ENCODE measurements at places on chromosomes 16 and 17. TPM values are rescaled to one million over a fixed set of nuclear protein-coding genes. Genes with fewer than 3 reads are reported as not detected.

Gene PMP22
- 0.60 TPM for total RNA-seq

DNA sequence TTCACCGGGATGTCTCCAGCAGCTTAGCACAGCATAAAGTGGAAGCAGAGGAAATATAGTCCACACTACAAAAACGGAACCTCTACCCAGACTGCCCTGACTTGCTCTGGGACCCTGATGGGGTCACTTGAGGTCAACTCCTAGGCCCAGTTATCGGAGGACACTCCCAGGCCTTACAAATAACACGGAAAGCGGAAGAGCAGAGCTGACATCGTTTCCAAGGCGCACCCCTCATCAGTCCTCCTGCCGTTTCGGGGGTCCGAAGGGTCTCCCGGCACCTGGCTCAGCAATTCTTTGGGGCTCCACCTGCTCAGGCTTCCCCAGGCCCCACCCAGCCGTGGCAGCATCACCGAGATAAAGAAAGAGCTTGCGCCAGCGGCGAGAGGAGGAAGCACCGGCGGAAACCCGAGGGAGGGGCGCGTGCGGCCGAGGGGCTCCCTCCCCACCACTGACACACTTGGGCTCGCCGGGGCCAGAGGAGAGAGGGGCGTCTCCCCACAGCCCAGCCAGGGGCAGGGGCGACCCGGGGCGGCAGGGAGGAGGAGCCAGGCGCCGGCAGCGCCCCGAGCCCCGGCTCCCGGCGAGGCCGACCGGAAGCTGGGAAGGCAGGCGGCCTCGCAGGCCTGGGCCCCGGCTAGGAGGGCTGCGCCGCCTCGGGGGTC, 727 bp downstream of the CORO7 start:
- H3K27me3 ChIP-seq = no peaks in the 10 kb centered on the region
- peak overlapping the region; percentile 98 for H3K27ac ChIP-seq
- H3K4me3 ChIP-seq = peak overlapping the region; percentile 88
- peak; percentile 56 for DNase-seq
- H3K4me1 ChIP-seq = peaks cover 40% of the 10 kb centered on the region

Gene RNU2-1
- 2,936 TPM for total RNA-seq

DNA sequence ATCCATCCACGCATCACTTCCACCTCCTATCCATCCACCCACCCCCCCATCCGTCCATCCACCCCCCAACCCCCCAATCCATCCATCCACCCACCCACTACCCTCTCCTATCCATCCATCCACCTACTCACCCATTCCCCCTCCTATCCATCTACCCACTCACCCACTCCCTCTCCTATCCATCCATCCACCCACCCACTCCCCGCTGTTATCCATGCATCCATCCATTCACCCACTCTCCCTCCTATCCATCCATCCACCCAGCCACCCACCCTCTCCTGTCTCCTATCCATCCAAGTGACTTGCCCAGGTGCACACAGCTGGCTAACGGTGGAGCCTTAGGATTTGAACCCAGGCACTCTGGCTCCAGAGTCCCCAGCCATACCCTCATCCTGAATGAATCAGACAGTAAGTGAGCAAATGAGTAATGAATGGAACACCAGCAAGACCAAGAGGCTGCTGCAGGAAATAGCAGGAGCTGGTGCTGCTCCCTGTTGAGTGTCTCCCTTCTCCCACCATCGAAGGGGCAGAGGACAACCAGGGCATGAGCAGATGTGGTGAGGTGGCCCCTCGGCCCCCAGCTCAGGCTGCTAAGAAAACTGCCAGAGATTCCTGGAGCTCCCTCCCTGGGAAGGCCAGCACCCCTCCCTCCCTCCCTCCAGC, 62.5 kb downstream of the LITAF start:
- no peak overlapping the region for H3K27ac ChIP-seq
- no peaks in the 10 kb centered on the region for H3K36me3 ChIP-seq
- DNase-seq = no peak
- no peak overlapping the region for H3K4me3 ChIP-seq
- H3K27me3 ChIP-seq = no peaks in the 10 kb centered on the region

GRCh38 chr17:37060094-37060493, 111.3 kb downstream of the AATF start:
- H3K27me3 ChIP-seq = no peaks in the 10 kb centered on the region
- H3K4me3 ChIP-seq = no peak overlapping the region
- H3K36me3 ChIP-seq = peaks cover 8% of the 10 kb centered on the region
- no peak overlapping the region for H3K27ac ChIP-seq
- no peak for DNase-seq

- H3K4me3 ChIP-seq = no peak overlapping the region
- DNase-seq = no peak
- peaks cover 4% of the 10 kb centered on the region for H3K27me3 ChIP-seq
- H3K27ac ChIP-seq = no peak overlapping the region
Measured at GRCh38 chr17:39615434-39615833, 7.7 kb upstream of the NEUROD2 start.

GRCh38 chr16:51149251-51149661, 1.8 kb downstream of the SALL1 start:
- H3K27me3 ChIP-seq = no peaks in the 10 kb centered on the region
- DNase-seq = no peak
- no peak overlapping the region for H3K27ac ChIP-seq
- H3K4me3 ChIP-seq = no peak overlapping the region
- H3K36me3 ChIP-seq = no peaks in the 10 kb centered on the region

Gene NPIPA3
- 1.8 TPM for total RNA-seq

Gene ITGA3
- 11.8 TPM for total RNA-seq

DNA sequence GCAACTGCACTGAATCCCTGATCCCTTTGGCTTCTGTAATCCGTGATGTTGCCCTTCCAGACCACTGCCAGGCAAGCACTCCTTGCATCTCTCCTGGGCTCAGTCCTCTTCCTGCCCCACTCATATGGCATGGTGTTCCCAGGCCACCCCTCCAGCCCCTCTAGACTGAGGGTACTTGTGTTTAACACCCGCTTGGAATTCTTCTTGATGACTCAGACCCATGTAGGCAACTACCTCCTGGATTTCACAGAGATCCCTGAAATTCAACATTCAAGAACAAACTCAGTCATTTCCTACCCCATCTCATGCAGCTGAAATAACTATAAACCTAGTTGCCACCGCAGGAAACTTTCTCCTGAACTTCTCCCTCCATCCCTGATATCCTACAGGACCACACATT, 541.9 kb upstream of the CDH11 start:
- no peak for DNase-seq
- H3K27me3 ChIP-seq = no peaks in the 10 kb centered on the region
- no peak overlapping the region for H3K4me3 ChIP-seq
- H3K36me3 ChIP-seq = no peaks in the 10 kb centered on the region
- H3K27ac ChIP-seq = no peak overlapping the region

DNA sequence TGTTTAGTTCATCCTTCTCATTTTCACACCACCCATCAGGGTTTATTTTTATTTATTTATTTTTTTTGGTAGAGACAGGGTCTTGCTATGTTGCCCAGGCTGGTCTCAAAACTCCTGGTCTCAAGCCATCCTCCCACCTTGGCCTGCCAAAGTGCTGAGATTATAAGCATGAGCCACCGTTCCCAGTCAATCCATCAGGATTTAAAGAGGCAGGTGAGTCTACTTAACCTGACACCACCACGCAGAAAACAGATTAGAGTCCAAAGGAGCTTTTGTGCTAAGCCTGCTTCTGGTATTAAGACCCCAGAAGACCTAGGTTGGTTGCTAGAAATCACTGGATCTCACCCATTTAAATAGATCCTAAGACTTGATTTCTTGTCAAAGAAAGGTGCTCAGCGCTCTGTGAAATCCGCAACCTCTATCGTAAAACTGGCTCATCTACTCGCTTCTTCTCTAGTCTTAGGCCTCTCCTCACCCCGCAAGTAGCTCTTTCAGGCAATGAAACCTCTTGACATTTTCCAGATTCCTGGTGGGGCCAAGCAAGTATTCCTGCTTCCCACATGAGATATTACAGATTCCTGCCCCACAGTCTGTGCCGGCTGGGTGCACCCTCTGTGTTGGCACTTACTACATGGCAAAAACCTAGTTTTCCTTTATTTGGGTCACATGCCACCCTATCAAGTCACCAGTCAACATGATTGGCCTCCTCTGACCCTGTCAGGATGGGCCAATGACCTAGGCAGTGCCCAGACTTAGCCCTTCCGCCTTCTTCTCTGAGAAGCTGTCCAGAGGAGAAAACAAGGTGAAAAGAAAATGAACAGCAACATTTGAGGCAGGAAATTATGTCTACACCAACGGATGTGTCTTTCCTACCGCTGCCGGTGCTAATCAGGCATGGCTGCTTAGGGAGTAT, 9.0 kb downstream of the PITPNA start:
- no peaks in the 10 kb centered on the region for H3K4me1 ChIP-seq
- no peak for DNase-seq
- no peaks in the 10 kb centered on the region for H3K27me3 ChIP-seq
- H3K27ac ChIP-seq = no peak overlapping the region
- no peak overlapping the region for H3K4me3 ChIP-seq

Gene TPSD1
- not detected for total RNA-seq

Gene ZDHHC1
- 1.3 TPM for total RNA-seq

DNA sequence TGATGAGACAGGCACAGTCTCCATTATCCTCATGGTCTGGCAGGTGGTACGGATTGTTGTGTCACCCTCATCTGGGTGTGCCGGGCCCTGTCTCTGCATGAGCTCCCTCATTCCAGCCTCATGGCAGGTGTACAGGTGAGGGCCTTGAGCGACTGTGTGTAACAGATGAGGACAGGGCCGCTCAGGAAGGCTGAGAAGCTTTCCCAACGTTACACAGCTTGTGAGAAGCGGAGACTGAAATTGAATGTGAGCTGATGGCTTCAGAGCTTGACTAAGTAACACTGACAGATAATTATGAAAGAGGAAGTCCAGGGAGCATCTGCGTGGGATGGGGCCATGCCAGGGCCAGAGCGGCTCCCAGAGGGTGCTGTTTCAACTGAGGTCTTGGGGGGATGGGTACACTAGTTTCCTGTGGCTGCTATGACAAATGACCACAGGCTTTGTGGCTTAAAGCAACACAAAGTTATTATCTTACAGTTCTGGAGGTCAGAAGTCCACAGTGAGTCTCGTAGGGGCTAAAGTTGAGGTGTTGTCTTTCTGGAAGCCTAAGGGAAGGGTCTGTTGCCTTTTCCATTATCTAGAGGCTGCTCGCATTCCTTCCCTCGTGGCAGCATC, 36.7 kb downstream of the CMIP start:
- no peaks in the 10 kb centered on the region for H3K27me3 ChIP-seq
- H3K36me3 ChIP-seq = no peaks in the 10 kb centered on the region
- no peak for DNase-seq

GRCh38 chr16:77171745-77172635, 19.0 kb upstream of the MON1B start:
- H3K27me3 ChIP-seq = peaks cover 10% of the 10 kb centered on the region
- H3K27ac ChIP-seq = no peak overlapping the region
- H3K4me3 ChIP-seq = no peak overlapping the region
- no peaks in the 10 kb centered on the region for H3K36me3 ChIP-seq
- peak; percentile 27 for DNase-seq
- H3K4me1 ChIP-seq = no peaks in the 10 kb centered on the region

Gene HS3ST2
- not detected for total RNA-seq

DNA sequence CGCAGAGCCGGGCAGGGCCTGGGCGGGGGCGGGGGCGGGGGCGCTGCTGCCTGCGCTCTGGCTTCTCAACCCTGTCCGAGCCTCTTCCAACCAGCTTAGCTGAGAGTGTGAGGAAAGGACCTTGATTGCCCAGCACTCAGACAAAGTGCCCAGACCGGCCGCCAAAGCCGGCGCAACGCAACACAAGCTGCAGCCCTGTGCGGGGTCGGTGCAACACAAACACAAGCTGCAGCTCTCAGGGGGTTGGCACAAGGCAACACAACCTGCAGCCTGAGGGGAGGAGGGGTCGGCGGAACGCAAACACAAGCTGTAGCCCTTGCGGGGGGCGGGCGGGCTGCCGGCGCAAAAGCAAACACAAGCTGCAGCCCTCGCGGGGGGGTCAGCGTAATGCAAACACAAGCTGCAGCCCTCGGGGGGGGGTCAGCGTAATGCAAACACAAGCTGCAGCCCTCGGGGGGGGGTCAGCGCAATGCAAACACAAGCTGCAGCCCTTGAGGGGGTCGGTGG, 60.0 kb downstream of the KLHDC4 start:
- H3K4me3 ChIP-seq = no peak overlapping the region
- no peaks in the 10 kb centered on the region for H3K27me3 ChIP-seq
- H3K36me3 ChIP-seq = peaks cover 25% of the 10 kb centered on the region
- no peak for DNase-seq

DNA sequence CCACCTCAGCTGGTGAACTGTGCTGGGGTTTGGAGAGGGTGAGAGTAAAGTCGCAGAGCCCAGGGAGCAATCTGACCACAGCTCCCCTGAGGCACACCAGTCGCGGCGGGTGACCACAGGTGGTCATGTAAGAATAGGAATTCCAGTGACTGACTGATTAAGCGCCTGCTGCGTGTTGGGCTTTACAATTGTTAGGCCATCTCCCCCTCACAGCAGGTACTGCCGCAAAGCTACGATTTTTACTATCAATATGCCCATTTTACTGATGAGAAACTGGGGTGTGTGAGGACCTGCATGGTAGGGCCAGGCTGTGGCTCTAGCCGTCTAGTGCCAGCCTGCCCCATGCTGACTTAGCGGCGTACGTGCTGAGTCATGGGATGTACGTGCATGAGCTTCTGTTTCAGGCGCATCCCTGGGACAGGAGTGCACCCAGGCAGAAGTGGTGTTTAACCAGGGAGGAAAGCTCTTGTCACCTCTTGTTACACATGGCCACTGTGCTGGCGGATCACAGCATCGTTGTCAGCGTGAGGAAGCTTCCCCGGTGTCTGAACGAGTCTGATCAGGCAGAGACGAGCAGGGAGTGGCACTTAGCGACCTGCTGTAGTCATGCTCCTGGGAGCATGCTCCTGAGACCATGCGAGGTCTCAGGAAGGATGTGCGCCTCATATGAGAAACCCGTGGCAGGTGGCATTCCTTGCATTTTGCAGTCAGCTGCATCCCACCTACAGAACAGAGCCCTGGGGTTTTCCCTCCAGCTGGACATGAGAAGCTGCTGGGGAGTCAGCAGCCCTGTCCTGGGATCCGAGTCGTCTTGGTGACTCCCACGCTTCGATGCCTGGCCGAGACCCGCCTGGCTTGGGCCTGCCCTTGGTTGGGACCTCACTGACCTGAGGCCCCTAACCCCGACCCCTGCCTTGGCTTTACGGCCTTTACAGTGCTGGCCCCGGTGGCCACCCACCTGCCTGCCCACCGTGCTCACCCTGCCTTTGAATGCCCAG, 163.7 kb upstream of the CHMP6 start:
- no peaks in the 10 kb centered on the region for H3K27me3 ChIP-seq
- no peak overlapping the region for H3K4me3 ChIP-seq
- DNase-seq = no peak
- H3K4me1 ChIP-seq = peaks cover 12% of the 10 kb centered on the region
- no peaks in the 10 kb centered on the region for H3K36me3 ChIP-seq
- no peak overlapping the region for H3K27ac ChIP-seq

Gene SLC22A31
- total RNA-seq = not detected
